ENCODE measurements at places on chromosomes 7 and 10.

DNA sequence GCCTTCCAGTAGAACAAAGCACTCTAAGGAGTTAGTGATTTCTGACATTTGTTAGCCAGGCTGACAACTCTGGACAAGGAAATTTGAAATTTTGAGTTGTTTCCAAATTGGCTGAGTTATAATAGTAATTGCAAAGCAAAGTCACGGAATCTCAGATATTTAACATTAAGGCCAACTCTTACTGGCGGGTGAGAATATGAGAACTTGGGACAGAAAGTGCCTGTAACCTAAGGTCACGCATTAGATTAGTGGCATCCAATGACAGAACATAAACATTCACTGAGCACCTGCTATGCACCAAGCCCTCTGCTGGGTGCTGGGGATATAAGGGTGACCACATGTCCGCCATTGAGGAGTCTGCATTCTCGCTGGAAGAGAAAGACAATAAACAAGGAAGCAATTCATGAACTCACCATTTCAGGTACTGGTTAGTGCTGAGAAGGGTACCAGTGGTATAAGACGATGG lies 45.5 kb upstream of the CHST15 start:
- DNase-seq, result no peak

- no peak for DNase-seq
Observed at GRCh38 chr10:71205468-71205867, 6.9 kb upstream of the UNC5B start.

- no peak for DNase-seq
Observed at GRCh38 chr10:118003126-118003525, 43.6 kb downstream of the RAB11FIP2 start.

- DNase-seq, result no peak
Observed at GRCh38 chr7:27121684-27122076, 8.9 kb downstream of the HOXA4 start.

GRCh38 chr10:101744267-101744666 lies 31.6 kb downstream of the FGF8 start:
- DNase-seq, result no peak

DNA sequence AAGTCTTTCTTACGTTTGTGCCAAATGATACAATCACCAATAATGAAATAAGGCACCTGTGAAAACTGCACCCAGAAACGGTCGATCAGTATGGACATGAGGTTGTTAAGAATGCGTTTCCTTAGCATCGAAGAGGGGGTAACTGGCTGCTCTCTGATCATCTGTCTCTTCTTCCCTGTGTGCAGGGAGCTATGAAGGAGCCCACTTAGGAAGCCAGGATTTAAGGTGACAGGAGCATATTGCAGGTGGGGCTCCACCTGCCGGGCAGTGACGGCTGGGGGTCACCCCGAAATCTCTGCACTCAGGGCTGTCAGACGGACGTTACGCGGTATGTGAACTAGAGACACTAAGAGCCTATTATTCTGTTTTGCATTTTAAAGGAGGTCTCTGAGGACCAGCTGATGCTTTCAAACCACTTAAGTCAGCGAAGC lies 64.5 kb downstream of the CARD11 start:
- no peak for DNase-seq

All from stimulated activated CD8-positive, alpha-beta memory T cell treated with anti-CD3 and anti-CD28 coated beads, Interleukin-4, amount 100 ng/mL, for 1 hour (primary cell).